Right lobe of liver (tissue), 6 donors: ENCODE measurements at places on chromosomes 2 and 18.

DNA sequence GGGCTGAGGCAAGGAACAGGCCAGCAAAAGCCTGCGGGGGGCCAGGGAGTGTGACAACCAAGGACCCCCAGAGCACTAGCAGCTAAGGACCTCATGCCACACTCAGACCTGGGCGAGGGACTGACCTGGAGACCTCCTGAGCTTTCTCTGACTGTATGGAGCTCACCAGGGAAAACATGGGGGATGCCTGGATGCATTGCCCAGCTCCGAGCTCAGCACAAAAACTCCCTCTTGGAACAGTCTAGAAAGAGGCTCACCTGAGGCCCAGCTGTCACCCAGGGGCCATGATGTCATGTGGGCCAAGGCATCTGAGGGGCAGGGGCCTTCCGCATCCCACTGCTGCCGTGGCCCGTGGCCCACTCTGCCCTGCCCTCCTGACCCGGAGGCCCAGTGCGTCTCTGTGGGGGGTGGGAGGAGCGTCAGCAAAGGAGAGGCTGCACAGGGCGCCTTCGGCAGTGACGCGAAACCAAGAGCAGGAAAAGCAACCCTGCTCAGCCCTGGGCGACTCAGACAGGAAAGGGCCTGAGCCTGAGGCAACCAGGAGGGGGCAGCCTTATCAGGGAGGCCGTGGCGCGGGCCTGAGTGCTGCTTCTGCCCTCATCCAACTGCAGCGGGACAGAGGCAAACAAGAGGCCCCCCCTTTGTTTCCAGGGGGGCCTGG lies 57.3 kb upstream of the ALPP start:
- DNase-seq = peak; percentile 37

DNA sequence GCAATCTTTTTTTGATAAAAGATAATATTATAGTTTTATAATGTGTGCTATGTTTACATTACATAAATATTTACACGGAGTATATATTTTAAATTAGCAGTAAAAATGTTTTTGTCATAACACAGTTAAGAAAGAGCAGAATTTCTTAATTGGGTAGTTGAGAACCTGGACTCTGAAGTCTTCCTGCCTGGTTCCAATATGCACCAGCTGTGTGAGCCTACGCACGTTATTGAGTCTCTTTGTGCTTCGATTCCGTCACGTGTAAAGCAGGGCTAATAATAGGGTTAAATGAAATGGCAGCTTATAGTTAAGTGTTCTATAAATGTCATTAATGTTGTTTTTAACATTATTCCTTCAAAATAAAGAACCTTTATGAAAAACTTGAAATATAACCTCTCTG lies 1.2 kb upstream of the CCDC88A start:
- no peak for DNase-seq

DNA sequence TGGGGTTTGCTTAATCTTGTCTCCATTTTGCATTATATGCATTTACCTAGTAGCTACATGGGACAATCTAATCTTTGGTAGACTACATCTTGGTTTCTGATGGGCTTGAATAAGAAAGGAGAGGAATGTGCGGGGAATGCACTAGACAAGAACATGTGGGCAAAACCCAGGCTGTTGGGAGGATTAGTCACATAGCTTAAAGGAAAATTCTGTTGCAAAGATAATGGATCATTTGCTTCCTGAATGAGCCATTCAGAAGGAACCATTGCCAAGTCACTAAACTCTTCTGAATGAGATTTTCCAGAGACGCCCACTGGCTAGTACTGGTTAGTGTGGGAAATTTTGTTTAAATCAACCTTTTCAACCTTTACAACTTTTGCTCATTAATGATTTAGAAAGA lies 84.8 kb downstream of the OSBPL6 start:
- no peak for DNase-seq

- DNase-seq = no peak
Observed at GRCh38 chr2:229372207-229372606, 101.1 kb upstream of the PID1 start.

- no peak for DNase-seq
Observed at GRCh38 chr2:190763901-190764514, 115.1 kb downstream of the NAB1 start.

DNA sequence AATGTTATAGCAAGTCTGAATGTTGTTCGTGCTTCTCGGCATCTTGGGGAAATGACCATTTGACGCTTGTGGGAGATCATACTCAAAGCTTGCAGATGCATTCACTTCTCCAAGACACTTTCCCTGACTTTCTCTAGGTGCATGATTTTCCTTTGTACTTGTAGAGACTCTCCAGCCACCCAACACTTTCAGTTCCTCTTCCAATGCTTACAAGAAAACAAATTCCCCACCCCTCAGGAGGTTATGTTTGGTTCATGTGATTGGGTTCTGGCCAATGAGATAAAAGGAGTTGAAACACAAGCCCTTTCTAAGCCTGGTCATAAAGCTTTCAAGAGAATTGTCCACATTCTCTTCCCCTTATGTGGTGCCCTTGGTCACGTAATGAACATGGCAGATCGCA lies 156.3 kb downstream of the EPHA4 start:
- DNase-seq = no peak

DNA sequence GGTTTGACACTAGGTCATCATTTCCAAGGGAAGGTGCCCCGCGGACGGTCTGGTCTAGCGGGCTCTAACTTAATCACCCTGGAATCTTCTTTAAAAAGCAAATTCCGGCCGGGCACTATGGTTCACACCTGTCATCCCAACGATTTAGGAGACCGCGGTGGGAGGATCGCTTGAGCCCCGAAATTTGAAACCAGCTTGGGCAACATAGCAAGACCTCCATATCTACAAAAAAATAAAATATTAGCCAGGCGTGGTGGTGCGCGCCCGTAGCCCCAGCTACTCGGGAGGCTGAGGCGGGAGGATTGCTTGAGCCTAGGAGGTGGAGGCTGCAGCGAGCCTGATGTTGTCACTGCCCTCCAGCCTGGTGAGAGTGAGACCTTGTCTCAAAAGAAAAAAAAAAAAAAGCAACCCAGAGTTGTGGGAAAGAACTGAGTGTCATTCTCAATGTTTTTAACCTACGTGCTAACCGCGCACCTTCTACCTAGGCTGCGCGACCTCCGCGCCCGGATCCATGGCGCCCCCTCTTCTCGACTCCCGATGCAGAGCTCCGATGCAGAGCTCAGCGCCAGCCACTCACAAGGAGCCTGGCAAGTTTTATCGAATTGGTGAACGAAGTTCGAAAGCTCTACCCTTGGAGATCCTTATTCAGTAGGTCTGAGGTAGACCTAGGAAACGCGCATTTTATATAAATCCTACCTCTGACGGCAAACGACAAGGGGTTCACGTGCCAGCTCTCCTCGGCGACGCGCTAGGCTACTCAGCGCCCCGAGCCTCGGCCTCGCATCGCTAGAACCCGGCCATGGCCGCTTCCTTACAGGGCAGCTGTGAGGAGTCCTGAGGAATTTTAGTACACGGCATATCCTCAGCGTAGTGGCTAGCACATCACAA lies 888 bp upstream of the TWSG1 start:
- peak; percentile 18 for DNase-seq

DNA sequence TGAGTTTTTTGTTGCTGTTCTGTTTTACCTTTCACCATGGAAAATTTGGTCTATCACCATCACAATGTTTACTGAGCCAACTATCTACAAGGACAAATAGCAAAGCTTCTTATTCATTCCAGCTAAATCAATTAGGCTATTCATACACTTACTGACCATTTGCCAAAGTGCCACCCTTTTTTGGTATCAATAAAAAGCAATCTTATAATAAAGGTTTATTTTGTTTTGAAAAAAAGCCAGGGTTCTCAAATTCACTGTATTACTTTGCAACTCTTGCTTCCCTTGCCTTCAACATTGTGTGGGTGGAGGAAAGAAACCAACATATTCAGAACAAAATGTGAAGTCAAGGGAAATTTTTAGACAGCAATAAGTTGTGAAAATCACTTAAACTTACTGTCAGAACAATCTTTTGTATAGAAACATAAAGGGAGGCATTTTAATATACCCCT lies 15.3 kb downstream of the PELI1 start:
- DNase-seq = no peak

- no peak for DNase-seq
Observed at GRCh38 chr2:67374481-67374880, 22.7 kb upstream of the ETAA1 start.

GRCh38 chr2:150716186-150716585 lies 228.7 kb upstream of the RND3 start:
- no peak for DNase-seq

- no peak for DNase-seq
Observed at GRCh38 chr18:32742579-32742978, 30.2 kb downstream of the KLHL14 start.
